Stimulated activated CD4-positive, alpha-beta T cell treated with anti-CD3 and anti-CD28 coated beads, Interleukin-12 subunit alpha, Interleukin-12 subunit beta, amount 100 ng/mL, for 48 hours (primary cell): ENCODE measurements at places on chromosomes 2 and 18.

GRCh38 chr2:16425462-16426336 lies 239.9 kb downstream of the CYRIA start:
- DNase-seq: no peak

- DNase-seq: no peak
Observed at GRCh38 chr2:241865416-241865956, 4.0 kb upstream of the RTP5 start.

DNA sequence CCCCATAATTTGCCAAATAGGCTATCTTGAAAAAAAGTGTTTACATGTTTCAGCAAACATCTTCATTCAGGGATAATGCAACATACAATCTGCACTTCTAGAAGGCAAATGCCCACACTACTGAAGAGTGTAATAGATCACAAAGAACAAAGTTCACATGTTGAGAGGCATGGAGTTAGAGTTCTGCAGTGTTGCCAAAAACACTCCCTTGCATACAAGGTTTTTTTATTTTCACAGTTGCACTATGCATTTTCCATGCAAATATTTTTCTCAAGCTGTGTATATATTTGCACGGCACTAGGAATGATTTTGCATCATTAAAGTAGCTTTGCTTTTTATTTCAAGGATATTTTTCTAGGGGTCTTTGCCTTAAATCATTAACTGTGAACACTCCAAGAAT lies 409.9 kb downstream of the THSD7B start:
- DNase-seq: no peak

DNA sequence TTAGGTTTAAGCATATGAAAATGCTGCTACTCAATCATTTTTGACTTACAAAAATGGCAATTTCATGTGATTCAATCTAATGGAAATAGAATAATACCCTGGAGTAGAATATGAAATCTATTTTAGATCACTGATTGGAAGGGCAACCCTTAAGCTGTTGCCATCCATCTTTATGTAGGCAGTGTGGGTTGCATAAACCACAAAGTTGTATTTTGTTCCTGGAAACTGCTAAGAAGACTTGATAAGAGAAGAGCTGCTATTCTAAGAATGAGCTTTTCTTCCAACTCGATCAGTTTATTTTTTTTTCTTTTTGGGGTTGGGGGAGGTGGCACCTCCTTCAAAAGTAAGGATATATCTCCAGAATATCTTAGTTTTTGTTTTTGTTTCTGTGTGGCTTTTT lies 60.2 kb downstream of the CAVIN2 start:
- DNase-seq: no peak

GRCh38 chr2:162000431-162000830 lies 73.6 kb downstream of the DPP4 start:
- DNase-seq: no peak

GRCh38 chr2:76721226-76721625 lies 801.0 kb downstream of the LRRTM4 start:
- no peak for DNase-seq

GRCh38 chr2:200300638-200301314 lies 5.7 kb upstream of the SPATS2L start:
- DNase-seq: no peak

GRCh38 chr18:23138471-23138870 lies 3.2 kb downstream of the CABLES1 start:
- DNase-seq: no peak

DNA sequence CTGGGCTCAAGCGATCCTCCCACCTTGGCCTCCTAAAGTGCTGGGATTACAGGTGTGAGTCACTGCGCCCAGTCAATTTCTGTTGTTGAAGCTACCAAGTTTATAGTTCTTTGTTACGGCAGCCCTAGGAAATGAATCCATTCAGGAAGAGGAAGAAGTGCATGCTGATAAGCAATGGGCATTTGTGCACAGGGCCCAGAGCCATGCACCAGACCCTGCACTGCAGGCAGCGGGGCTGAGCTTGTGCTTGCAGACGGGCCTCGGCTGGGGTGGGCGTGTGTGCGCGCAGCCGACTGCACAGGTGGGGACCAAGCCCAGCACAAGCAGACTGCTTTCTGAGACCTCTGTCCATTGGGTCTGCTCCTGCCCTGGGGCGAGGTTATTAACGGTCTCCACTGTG lies 144.6 kb downstream of the CABLES1 start:
- no peak for DNase-seq

- no peak for DNase-seq
Observed at GRCh38 chr18:58057291-58057965, 13.4 kb downstream of the NEDD4L start.

GRCh38 chr2:45055162-45055605 lies 45.9 kb upstream of the SIX2 start:
- no peak for DNase-seq

DNA sequence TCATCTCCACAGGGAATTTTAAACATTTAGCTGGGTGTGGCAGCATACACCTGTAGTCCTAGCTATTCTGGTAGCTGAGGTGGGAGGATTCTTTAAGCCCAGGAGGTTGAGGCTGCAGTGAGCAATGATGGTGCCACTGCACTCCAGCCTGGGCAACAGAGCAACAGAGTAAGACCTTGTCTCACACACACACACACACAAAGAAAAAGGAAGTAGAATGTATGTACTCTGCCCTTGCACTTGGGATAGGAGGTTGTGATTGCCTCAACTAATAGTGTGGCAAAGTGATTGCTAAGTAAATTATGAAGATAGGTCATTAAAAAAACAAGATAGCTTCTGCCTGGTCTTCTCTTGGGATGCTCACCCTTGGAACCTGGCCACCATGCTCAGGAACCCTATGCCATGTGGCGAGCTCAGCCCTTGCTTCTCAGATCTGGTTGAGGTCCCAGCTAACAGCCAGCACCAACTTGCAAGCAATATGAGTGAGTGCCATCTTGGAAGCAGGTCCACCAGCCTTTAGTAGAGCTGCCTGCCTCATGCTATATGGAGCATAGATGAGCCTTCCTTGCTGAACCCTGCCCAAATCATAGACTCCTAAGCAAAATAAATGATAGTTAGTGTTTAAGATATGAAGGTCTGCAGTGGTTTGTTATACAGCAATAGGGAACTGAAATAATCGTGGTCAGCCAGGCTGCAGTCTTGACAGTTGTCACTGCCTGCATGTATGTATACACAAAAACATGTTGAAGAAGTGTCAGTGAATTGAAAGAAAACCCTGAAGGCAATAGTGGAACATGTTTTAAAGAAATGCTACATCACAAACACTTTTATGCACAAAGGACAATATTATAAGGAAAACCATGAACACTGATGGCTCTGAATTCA lies 30.1 kb upstream of the PNO1 start:
- DNase-seq: no peak

GRCh38 chr2:218252509-218253231 lies 8.1 kb upstream of the GPBAR1 start:
- no peak for DNase-seq

DNA sequence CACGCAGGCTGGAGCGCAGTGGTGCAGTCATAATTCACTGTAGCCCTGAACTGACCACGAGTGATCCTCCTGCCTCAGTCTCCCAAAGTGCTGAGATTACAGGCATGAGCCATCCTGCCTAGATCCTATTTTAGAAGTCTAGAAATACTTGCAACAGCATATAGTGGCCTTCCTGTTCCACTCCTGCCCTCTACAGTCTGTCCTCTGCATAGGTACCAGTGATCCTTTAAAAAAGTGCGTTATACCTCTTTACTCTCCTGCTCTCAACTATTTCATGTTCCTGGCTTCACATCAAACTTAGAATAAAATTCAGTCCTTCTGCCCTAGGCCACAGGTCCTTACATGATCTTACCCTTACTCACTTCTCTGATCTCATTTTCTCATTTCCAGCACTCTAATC lies 6.0 kb downstream of the COMMD1 start:
- no peak for DNase-seq

DNA sequence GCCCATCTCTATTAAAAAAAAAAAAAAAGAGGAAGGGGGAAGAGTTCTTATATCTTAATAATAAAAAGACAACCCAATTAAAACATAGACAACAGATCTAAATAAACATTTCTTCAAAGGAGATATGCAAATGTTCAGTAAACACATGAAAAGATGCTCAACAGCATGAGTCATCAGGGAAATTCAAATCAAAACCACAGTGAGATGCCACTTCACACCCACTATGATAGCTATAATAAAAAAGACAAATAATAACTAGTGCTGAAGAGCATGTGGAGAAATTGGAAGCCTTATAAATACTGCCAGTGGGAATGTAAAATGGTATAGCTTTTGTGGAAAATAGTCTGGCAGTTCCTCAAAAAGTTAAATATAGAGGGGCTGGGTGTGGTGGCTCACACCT lies 61.5 kb upstream of the CYP20A1 start:
- DNase-seq: no peak

GRCh38 chr18:9475643-9476591 lies 604 bp downstream of the RALBP1 start:
- no peak for DNase-seq

- no peak for DNase-seq
Observed at GRCh38 chr2:38945911-38946310, 56.2 kb downstream of the ARHGEF33 start.

GRCh38 chr2:74206180-74206688 lies 7.8 kb downstream of the MTHFD2 start:
- peak; percentile 49 for DNase-seq

DNA sequence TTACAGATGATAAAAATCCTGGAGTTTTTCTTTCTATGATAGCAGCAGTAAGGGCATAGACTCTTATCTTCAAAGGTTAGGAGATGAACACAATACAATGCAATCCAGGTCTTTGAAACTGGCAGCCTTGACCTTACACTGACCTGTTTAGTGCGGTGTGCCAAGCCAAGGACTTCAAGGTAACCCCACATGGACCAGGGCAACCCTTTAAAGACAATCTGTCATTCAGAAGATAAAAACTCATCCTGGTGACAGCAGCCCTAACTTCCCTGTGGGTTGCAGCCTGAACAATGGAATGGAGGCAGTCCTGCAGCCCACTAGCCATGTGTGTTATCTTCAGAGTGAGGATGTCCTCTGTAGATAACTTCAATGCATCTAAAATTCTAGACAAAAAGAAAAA lies 78.1 kb downstream of the RTTN start:
- DNase-seq: no peak

DNA sequence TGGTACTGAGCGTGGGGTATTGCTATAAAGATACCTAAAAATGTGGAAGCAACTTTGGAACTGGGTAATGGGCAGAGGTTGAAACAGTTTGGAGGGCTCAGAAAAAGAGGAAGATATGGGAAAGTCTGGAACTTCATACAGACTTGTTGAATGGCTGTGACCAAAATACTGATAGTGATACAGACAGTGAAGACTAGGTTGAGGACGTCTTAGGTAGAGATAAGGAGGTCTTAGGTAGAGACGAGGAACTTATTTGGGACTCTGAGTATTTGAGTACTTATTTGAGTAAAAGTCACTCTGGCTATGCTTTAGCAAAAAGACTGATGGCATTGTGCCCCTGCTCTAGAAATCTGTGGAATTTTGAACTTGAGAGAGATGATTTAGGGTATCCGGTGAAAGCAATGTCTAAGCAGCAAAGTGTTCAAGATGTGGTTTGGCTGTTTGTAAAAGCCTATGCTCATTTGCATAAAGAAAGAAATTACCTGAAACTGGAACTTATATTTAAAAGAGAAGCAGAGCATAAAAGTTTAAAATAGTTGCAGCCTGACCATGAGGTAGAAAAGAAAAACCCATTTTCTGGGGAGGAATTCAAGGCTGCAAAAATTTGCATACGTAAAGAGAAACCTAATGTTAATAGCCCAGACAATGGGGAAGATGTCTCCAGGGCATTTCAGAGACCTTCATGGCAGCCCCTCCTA lies 219.6 kb downstream of the PDE1A start:
- DNase-seq: no peak

GRCh38 chr18:22233266-22233665 lies 63.9 kb downstream of the GATA6 start:
- DNase-seq: no peak

- no peak for DNase-seq
Observed at GRCh38 chr2:43462866-43463641, 132.8 kb downstream of the THADA start.

GRCh38 chr2:188897096-188897495 lies 77.1 kb upstream of the COL3A1 start:
- no peak for DNase-seq

- no peak for DNase-seq
Observed at GRCh38 chr2:62304429-62305417, 108.8 kb downstream of the B3GNT2 start.

- DNase-seq: no peak
Observed at GRCh38 chr2:228681426-228681825, 499.9 kb upstream of the SPHKAP start.

GRCh38 chr2:109080109-109080508 lies 48.9 kb upstream of the SH3RF3 start:
- DNase-seq: no peak

- no peak for DNase-seq
Observed at GRCh38 chr2:37439131-37439642, 94.8 kb downstream of the QPCT start.

DNA sequence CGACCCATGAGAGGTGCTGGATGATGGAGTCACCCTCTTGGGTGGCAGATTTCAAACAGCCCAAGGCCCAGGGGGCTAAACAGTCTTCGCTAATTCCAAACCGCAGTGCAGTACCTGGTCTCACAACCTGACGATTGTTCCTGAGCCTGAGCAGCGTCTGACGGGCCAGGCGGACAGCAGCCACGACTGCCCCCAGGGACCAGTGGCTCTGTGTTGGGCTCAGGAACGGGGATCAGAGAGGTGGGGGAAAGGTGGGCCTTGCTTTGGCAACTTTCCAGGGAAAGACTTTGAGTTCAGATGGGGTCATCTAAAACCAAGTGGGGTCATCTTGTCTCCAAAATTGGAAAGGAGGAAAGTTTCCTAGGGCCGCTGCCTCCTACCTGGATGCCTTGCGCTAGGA lies 492 bp downstream of the COLEC11 start:
- no peak for DNase-seq

- no peak for DNase-seq
Observed at GRCh38 chr2:127658641-127659407, 12.9 kb downstream of the GPR17 start.

DNA sequence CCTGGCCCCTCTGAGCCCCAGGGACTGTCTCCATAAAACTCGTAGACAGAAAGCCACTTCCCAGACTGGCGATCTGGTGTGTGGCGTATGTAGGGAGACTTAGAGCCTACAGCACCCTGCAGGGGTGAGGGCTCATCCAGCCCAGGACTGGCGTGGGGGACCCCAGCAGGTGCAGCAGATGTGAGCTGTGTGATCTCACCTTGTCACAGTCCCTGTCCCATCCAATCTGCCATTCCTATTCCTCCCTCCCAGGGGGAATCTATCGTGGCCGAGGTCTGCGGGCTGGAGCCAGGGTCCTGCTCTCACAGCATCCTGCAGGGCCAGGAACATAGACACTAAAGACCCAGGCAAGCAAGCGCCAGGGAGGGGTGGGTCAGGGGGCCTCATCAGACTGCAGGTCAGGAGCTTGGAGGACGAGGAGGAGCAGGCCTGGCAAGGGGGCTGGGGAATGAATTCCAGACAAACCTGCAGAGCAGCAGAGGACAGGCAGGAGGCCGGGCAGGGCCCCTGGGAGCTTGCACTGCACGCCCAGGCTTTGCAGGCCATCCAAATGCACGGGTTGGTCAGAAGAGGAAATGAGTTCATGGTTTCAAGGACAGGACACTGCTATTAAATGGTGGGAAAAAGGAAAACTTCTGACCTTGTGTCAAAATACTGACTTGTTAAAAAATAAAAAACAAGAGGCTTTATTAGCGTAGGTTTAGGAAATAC lies 32.5 kb downstream of the HS6ST1 start:
- DNase-seq: no peak

- no peak for DNase-seq
Observed at GRCh38 chr2:74532222-74532621, 2.5 kb downstream of the HTRA2 start.
